Spleen (tissue), 13 donors: ENCODE measurements at places on chromosomes 11 and 22. TPM values are rescaled to one million over a fixed set of nuclear protein-coding genes. Genes with fewer than 3 reads are reported as not detected.

The GLB1L3 gene
- not detected for total RNA-seq

The RHOD gene
- total RNA-seq = 6.3 TPM

The CDC42EP1 gene
- 26.5 TPM for total RNA-seq

The NCR3LG1 gene
- total RNA-seq = 1.5 TPM

The CD81 gene
- 540 TPM for total RNA-seq
